NCI-H1417 treated with DMSO at 0.1 percent for 48 hours (cell line): ENCODE measurements at places on chromosomes 12 and 14.
A peak's percentile ranks its signal among the peaks of the same experiment; 100 is the strongest.

- DNase-seq: no peak
Observed at GRCh38 chr14:74934476-74935359, 11.7 kb upstream of the RPS6KL1 start.

DNA sequence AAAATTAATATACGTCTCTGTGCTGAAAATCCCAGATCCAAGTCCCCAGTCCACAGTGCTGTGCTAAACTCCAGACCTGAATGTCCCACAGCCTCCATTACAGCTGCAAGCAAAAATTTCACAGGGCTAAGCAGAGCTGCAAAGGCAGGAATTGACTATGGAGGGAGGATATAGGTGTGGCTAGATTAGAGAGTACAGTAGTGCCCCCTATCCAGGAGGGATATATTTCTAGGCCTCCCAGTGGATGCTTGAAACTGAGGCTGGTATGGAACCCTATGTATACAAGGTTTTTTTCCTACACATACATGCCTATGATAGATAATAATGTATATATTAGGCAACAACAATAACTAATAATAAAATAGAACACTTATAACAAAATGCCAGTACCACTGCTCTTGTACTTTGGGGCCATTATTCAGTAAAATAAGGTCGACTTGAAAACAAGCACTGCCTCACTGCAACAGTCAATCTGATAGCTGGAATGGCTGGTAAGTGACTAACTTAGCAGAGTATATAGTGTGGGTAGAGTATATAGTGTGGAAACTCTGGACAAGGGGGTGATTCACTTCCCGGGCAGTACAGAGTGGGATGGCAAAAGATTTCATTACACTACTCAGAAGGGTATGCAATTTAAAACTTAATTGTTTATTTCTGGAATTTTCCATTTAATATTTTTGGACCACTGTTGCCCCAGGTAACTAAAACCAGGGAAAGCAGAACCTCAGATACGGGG, 82.7 kb downstream of the C14orf132 start:
- no peak for DNase-seq

DNA sequence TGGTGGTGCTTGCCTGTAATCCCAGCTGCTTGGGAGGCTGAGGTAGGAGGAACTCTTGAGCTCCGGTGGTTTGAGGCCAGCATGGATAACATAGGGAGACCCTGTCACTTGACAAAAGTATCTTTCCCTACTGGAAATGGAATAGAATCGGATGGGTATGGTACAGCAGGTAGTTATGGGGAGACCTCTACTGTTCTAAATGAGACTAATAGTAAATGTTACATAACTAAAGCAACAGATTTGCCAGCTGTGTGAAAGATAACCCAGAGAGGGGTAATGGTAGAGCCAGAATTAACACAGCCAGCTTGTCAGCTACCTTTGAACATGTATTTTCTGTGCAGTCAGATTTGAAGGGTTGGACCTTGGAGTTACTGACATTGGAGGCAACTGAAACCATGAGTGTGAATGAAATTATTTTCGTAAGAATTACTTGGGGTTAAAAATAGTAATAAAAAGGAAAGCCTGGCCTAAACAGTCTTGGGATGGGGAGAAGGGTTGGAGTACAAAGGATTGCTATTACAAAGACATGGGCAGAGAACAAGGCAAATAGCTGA, 21.7 kb upstream of the NUP107 start:
- no peak for DNase-seq

- DNase-seq: no peak
Observed at GRCh38 chr14:79111987-79112501, 941.9 kb downstream of the NRXN3 start.

DNA sequence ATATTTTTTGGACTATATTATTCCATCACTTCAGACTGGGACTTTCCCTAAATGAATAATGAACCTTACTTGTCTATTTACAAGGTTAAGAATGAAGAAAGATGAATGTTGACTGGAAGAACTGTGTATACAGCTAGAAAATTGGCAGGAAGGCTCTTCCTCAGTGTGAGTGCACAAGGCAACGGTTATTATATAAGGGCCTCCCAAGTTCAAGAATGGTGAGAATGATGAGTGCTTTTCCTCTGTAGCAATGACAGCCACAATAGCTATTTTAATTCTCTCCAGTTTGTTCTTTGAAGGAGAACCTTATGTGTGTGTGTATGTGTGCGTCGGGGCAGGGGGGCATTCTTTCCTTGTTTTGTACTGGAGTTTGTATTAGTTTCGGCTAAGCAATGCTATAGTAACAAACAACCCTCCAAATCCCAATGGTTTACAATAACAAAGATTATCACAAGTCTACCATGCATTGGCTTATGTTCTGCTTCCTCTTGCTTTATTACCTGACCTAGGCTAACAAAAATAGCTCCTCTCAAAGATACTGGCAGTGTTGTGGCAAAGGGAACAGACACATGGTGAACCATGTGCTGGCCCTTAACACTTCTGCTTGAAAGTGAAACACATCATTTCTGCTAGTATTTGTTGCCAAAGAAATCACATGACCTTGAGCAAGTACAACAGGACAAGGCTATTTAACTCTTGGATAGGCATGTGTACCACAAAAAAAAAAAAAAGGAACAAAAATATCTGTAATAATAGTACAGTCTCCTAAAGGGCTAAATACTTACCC, 139.5 kb downstream of the RMST start:
- no peak for DNase-seq

DNA sequence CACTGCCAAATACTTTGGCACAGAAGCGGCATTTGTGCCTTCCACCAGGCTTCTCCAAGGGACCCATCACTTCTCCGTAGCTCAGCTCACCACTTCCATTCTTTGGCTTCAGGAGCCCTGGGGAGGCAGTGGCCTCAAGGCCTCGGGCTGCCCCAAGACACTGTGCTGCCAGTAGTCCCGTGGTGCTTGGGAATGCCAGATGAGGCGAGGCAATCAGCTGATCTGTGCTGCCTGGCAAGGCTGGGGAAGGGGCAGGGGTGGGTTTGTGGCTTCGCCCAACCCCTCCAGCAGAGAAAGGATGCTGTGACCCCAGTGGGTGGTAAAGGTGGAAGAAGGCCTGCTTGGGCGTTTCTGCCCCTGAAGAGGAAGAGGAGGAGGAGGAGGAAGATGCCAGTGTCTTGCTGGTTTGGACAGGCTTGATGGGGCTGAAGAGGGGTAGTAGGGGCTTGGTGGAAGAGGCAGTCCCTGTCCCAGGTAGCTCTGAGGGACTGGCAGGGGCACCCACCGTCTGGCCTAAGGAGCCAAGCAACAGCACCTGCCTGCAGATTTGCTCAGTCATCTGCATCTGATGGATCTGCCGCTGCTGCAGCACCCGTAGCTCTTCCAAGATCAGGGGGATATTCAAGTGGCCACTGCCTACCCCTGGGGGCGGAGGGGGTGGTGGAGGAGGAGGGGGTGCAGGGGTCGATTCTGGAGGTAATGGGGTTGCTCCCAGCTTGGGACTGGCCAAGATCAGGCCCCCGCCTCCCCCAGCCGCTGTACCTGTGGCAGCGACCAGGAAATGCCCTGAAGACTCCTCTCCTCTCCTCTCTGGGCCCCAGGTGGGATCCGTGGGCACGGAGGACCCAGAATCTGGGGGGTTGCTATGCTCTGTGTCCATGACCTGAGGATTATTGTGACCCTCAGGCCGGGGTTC, 1.3 kb downstream of the SALL2 start:
- no peak for DNase-seq

DNA sequence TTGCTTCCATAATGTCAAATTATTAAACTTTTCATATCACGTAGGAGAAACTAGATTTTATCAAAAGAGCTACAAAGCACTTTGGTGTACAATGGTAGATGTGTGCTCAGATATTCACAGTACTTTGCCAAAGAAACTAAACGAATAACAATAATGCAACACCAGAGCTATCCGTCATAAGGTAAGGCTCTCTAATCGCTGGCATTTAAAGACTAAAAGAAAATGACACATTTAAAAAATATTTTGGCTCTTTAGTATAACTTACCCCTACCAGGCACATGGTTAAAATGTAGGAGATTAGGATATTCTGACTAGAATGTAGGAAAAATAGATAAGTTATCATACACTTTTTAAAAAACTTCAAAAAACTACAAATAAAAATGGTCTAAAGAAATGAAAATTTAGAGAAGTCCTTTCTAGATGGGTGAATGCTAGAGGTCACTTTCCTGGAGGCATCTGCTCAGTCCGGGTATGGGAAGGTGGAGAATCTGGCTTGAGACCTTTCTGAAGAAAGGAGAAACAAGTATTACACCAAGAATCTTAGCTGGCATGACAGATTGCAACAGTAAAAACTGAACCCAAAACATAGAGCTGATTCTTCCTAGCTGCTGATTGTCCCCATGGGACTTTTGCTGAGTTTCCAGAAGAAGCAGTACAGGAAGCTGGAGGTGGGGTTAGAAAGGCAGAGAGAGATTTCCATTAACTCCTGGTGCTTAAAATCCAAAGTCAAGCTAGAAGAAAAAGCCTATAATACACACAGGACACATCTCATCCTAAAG, 67.9 kb downstream of the FAR2 start:
- DNase-seq: no peak

DNA sequence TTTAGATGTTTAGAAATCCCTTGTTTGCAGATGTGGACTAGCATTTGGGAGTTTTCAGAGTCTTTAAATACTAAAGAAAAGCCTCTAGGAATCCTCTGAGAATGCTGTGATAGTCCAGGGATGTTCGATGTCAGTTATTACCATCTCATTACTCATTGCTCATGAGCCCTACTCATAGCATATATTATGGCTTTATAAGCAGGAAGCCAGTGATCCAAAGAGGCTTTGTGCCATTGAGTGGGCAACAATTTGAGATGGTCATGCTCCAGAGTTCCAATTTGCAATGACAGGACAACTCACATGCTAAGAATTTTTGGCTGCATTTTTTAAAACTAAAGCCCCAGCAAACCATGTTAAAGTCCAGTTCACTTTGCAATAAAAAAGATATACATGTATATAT, 163.0 kb downstream of the OTOGL start:
- DNase-seq: no peak

GRCh38 chr14:54659365-54659764, 92.4 kb downstream of the SAMD4A start:
- DNase-seq: no peak

DNA sequence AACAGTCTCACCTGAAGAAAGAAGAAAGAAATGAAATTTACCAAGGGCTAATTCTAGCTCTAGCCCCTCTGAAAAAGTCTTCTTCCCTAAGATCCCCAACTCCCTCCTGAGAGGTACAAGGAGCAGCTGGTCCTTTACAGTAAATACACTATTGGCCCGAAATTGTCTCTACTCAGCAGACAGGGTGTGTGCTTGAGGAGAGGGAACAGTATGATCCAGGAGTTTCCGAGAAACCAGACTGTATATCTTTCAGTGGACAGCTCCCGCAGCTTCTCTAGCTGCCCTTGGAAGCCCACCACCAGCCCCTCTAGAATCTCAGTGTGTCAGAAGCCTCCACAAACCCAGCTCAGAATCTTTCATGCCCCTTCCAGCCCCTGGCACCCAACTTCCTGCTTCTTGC, 8.1 kb downstream of the GPR84 start:
- no peak for DNase-seq

DNA sequence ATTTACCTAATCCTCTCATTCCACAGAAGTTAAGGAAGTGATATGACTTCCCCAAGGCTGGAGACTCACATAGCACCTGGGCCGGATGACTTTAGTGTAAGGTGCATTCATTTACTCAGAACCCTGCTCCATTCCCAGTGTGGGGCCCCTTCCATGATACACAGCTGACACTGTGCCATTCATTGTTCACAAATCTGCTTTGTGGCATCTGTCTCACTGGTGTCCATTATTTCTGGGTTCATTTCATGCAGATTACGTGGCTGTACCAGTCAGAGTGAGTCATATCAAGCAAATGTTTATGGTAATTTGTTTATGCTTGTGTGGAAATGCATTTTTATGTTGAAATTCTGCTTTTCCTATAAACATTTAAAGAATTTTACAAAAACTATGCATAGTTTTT, 5.2 kb downstream of the ANO4 start:
- DNase-seq: no peak

DNA sequence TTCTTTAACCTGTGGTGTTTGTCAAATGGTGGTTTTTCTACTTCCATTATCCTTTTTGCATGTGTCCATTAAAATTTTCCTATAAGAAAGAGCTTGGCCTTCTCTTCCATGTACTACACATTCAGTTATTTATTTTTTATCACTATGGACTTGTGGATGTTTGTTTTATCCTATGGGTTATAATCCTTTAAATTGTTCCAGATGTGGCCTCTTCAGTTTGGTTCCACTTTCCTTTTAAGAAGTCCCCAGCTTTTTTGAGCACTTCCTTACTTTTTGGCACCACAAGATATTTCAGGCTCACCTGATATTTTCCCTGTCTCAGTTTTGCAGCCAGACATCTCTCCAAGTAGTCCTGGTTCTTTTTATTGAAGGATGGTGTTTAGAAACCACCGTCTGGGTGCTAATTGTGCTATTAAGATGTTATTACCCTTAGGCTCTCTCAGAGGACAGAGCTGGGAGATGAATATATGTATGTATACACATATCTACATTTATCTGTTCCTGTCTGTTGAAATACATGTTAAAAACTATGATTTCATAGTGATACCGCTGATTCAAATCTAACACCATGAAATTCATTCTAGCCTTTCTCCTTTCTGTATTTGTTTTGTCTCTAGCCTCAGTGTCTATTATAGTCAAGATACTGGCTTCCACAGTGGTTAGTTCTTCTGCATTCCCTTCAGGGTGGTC, 408.5 kb upstream of the RGS6 start:
- no peak for DNase-seq

DNA sequence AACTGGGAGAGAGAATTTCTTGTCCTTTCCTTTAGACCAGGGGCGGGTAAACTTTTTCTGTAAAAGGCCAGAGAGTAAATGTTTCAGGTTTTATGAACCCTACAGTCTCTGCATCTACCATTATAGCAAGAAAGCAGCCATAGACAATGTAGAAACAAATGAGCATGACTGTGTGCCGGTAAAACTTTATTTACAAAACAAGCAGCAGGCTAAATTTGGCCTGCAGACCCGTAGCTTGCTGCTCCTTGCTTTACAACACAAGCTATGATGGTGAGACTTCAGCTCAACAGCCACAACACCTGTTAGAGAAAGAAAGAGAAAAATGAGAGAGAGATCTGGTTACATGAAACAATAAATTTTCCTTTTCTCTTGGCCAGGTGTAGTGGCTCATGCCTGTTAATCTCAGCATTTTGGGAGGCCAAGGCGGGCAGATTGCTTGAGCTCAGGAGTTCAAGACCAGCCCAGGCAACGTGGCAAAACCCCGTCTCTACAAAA, 4.2 kb upstream of the CDC42BPB start:
- DNase-seq: no peak

DNA sequence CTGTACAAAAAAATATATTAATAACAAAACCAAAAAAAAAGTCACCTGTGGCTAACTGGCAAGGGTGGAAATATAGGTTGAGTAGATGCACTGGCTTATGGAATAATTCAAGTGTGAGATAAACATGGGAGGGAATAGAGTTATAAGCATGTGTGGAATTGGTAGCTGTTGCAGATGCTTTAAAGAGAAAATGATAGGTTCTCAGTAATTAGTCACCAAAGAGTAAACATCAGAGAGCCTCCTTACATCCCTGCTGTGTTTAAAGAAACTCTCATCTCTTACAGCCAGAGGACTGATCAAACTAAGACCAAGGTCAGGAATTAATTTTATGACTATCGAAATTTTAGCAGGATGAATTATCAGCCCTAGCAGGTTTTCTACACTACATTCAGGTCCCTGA, 70.5 kb downstream of the EGLN3 start:
- peak; percentile 63 for DNase-seq
